ENCODE measurements at places on chromosomes 4 and X. TPM values are rescaled to one million over a fixed set of nuclear protein-coding genes. Genes with fewer than 3 reads are reported as not detected.

The PNCK gene
- 0.36 TPM for total RNA-seq

The FAM47E gene
- not detected for total RNA-seq

The TSPAN7 gene
- total RNA-seq: not detected

GRCh38 chrX:30283456-30284200, 25.6 kb downstream of the NR0B1 start:
- H3K4me1 ChIP-seq: peaks cover 2% of the 10 kb centered on the region
- DNase-seq: no peak
- H3K27ac ChIP-seq: no peak overlapping the region
- no peaks in the 10 kb centered on the region for H3K27me3 ChIP-seq
- H3K36me3 ChIP-seq: no peaks in the 10 kb centered on the region
- H3K4me3 ChIP-seq: no peak overlapping the region

The PRRG1 gene
- not detected for total RNA-seq

The RTL9 gene
- not detected for total RNA-seq

The TCEAL7 gene
- total RNA-seq: not detected

The CENPVL2 gene
- total RNA-seq: not detected

DNA sequence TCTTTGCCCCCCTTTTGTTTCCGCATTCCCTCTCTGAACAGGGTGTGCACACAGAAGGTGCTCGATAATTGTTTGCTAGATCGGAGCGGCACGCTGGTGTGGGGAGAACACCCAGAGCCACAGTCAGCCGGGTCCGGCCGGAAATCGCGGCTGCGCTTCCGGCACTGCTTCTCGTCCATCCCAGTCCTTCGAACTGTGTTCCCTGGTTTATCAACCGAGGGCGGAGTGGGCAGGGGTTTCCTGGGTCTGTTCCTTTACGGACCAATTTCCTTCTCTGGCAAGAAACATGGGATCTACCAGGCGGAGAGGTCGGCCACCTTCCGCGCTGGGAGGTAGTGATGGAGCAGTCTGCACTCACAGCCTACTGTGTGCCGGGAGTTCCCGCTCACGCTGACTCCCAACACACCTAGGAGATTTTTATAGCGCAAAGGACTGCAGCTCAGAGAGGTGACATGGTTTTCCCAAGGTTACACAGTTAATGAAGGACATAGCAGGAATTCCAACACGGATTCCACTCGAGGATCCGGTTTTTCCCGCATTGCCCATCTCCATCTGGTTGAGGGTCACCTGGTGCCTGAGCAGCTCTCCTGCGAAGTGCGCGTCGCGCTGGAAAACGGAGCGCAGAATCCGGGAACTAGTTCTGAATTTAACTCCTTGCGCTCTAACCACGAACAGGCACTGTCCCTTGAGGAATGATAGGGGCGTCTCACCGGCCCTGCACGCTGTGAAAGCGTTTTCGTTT, 6.8 kb downstream of the MSX1 start:
- peaks cover 72% of the 10 kb centered on the region for H3K27me3 ChIP-seq
- H3K27ac ChIP-seq: peak overlapping the region; percentile 69
- no peak overlapping the region for H3K4me3 ChIP-seq
- no peaks in the 10 kb centered on the region for H3K36me3 ChIP-seq
- peaks cover 2% of the 10 kb centered on the region for H3K4me1 ChIP-seq

GRCh38 chr4:184994010-184994622, 24.2 kb upstream of the HELT start:
- no peak for DNase-seq
- H3K4me3 ChIP-seq: no peak overlapping the region
- H3K36me3 ChIP-seq: no peaks in the 10 kb centered on the region

- no peaks in the 10 kb centered on the region for H3K4me1 ChIP-seq
- no peaks in the 10 kb centered on the region for H3K36me3 ChIP-seq
- no peak overlapping the region for H3K27ac ChIP-seq
- no peak for DNase-seq
- no peaks in the 10 kb centered on the region for H3K27me3 ChIP-seq
These were observed 373.1 kb upstream of the HS3ST1 start for GRCh38 chr4:11801466-11802446.

- peaks cover 2% of the 10 kb centered on the region for H3K27me3 ChIP-seq
- no peaks in the 10 kb centered on the region for H3K4me1 ChIP-seq
- H3K4me3 ChIP-seq: no peak overlapping the region
- H3K27ac ChIP-seq: no peak overlapping the region
- H3K36me3 ChIP-seq: no peaks in the 10 kb centered on the region
These were observed 29.4 kb upstream of the SPINK2 start for GRCh38 chr4:56850910-56851309.

GRCh38 chr4:169369634-169370033, 98.9 kb upstream of the SH3RF1 start:
- H3K4me3 ChIP-seq: no peak overlapping the region
- H3K27ac ChIP-seq: no peak overlapping the region
- no peak for DNase-seq
- no peaks in the 10 kb centered on the region for H3K36me3 ChIP-seq
- no peaks in the 10 kb centered on the region for H3K27me3 ChIP-seq

DNA sequence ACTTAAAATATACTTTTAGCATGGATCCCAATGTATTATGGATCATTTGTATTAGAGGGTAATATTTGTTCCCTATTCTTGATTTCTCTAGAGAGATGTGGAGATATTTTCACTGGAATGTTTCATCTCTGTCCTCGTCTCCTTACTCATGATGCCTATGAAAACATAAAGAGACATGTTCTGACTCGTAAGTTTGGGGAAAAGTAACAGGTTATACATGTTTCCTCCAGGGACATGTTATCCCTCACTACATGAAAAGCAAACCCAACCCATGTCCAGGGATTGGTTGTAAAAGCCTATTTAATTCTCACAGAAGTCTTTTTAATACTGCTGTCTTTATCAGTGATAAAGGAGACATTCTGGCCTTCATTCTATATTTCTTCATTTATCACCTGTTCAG, 621.4 kb downstream of the GABRG1 start:
- DNase-seq: no peak
- H3K27me3 ChIP-seq: no peaks in the 10 kb centered on the region
- H3K4me3 ChIP-seq: no peak overlapping the region
- H3K36me3 ChIP-seq: no peaks in the 10 kb centered on the region
- H3K27ac ChIP-seq: no peak overlapping the region

DNA sequence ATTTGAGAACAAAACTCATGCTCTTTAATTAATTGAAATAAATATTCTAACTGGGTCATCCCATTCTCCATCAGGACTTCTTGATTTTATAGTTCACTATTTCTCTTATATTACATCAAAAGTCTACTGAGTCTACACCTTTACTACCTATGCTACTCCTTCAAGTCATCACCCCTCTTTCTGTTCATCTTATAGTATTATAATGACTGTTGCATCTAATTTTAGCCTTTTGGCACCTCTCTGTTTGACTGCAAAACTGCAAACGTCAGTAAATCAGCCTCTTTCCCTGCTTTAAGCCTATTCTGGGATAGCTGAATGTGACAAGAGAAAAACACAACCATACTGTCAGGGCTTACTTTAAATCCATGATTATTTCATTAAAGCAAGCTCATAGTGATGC, 639.1 kb downstream of the GABRG1 start:
- DNase-seq: no peak
- no peaks in the 10 kb centered on the region for H3K36me3 ChIP-seq
- H3K4me1 ChIP-seq: no peaks in the 10 kb centered on the region
- no peaks in the 10 kb centered on the region for H3K27me3 ChIP-seq
- no peak overlapping the region for H3K4me3 ChIP-seq

The MYL5 gene
- 24.7 TPM for total RNA-seq

The MAGEA2 gene
- not detected for total RNA-seq

The SNX25 gene
- 27.0 TPM for total RNA-seq

GRCh38 chrX:68650491-68650890, 3.0 kb downstream of the STARD8 start:
- no peak overlapping the region for H3K27ac ChIP-seq
- no peaks in the 10 kb centered on the region for H3K36me3 ChIP-seq
- H3K4me1 ChIP-seq: no peaks in the 10 kb centered on the region
- no peak for DNase-seq

- H3K4me3 ChIP-seq: no peak overlapping the region
- peaks cover 3% of the 10 kb centered on the region for H3K27me3 ChIP-seq
- no peaks in the 10 kb centered on the region for H3K4me1 ChIP-seq
- H3K27ac ChIP-seq: no peak overlapping the region
These were observed 35.3 kb upstream of the SPRY1 start for GRCh38 chr4:123361195-123361861.

- H3K27me3 ChIP-seq: no peaks in the 10 kb centered on the region
- no peak for DNase-seq
- no peaks in the 10 kb centered on the region for H3K4me1 ChIP-seq
- no peak overlapping the region for H3K4me3 ChIP-seq
These were observed 258.4 kb downstream of the DHRSX start for GRCh38 chrX:2242326-2242725.

The NR3C2 gene
- 0.14 TPM for total RNA-seq

DNA sequence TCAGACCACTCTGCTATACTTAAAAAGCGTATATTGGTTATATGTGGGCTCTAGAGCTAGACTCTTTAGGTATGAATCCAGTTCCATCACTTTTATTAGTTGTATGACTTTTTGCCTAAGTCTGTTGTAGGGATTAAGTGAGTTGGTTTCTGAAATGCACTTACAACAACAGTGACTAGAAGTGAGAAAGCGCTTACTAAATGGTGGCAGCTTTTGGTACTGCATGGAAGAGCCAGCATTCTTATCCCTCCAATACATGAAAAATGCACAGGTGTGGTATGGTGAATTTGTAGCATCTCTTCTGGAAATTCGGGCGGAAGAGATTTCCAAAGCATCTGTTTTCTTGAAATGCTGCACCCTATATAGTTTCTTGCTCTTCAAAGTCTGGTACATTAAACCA, 117.1 kb downstream of the SPANXA1 start:
- H3K4me1 ChIP-seq: no peaks in the 10 kb centered on the region
- H3K27me3 ChIP-seq: no peaks in the 10 kb centered on the region
- no peaks in the 10 kb centered on the region for H3K36me3 ChIP-seq

The APBB2 gene
- 1.6 TPM for total RNA-seq

- no peak overlapping the region for H3K27ac ChIP-seq
- H3K36me3 ChIP-seq: no peaks in the 10 kb centered on the region
- no peak overlapping the region for H3K4me3 ChIP-seq
- no peaks in the 10 kb centered on the region for H3K27me3 ChIP-seq
- no peak for DNase-seq
- no peaks in the 10 kb centered on the region for H3K4me1 ChIP-seq
These were observed 306.1 kb downstream of the PCDH18 start for GRCh38 chr4:137226221-137226620.

GRCh38 chr4:103075894-103076746, 441 bp downstream of the SLC9B2 start:
- H3K27me3 ChIP-seq: no peaks in the 10 kb centered on the region
- H3K36me3 ChIP-seq: peaks cover 32% of the 10 kb centered on the region
- peak; percentile 90 for DNase-seq
- peaks cover 37% of the 10 kb centered on the region for H3K4me1 ChIP-seq
- H3K4me3 ChIP-seq: peak overlapping the region; percentile 88
